ENCODE measurements at places on chromosomes 1 and 21. TPM values are rescaled to one million over a fixed set of nuclear protein-coding genes. Genes with fewer than 3 reads are reported as not detected.

XCL1 gene
- total RNA-seq: not detected

- DNase-seq: no peak
Observed at GRCh38 chr1:48047116-48047515, 49.9 kb upstream of the TRABD2B start.

DNA sequence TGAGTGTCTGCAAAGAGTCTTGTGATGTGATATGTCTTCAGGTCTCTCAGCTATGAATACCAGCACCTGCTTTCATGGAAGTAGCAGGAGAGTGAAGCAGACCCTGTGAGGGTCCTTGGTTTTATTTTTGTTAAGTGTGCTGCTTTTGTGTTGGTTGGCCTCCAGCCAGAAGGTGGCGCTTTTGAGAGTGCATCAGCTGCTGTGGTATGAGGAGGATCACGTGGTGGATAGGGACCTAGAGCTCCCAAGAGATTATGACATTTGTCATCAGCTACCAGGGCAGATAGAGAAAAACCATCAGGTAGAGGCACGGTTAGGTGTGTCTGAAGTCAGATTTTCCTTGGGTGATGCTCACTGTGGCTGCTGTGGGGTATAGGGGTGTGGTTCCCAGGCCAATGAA, 1232.1 kb downstream of the MRPL39 start:
- DNase-seq: peak; percentile 4

DNA sequence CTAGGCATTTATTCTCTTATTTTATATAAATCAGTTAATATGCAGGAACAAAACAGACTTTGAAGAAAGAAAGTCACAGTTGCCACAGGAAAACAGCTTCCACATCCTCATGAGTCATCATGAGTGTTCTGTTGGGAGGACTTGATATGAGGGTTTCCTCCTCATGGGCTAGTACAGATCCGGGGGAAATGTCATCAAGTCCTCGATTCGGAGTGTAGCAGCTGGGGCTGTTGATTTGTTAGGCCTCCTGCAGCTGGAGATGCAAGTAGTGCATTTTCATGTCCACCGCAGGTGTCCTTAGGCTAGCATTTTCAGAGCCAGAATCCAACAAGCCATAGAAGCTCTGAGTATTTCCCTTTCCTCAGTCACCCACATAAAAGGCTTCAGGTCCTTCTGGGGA, 36.7 kb downstream of the ADAM30 start:
- no peak for DNase-seq

DNA sequence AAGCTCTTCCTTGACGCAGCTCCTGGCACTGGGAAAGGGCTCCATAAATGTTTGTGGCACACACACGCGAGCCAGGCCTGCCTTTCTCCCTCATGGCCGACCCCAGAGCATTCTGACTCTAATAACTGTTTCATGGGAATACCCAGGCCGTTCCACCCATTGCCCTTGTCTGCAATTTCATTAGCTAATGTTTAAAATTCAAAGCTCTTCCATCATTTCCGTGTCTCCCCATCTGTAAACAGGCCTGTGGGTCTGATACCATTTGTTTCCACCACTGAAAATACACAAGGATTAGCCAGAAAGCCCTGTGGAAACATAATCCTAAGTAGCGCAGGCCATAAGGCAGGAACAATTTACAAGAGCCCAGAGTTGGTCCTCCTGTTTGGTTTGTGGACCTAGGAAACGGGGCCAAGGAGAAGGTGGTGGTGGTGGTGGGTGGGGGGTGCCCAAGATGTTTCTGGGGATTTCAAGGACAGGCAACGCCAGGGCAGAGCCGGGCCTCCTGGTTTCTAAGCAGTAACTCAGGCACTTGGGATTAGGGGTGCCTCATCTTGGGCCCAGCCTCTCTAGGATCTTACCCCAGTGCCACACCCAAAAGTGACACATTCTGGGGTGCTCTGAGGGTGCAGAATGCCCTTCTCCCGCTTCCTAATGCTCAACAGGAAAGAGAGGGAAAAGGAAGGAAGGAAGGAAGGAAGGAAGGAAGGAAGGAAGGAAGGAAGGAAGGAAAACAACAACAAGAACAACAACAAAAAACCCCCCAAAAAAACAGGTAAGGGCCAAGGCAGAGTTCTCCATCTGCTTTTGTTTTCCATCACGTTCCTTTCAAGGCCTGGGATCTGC, 79.4 kb downstream of the SSBP3 start:
- no peak for DNase-seq
